Suppressor macrophage treated with lipopolysaccharide for 1 hour (primary cell): ENCODE measurements at places on chromosomes 4 and X.

- no peak for DNase-seq
These were observed 7.6 kb upstream of the BST1 start for GRCh38 chr4:15695240-15695699.

DNA sequence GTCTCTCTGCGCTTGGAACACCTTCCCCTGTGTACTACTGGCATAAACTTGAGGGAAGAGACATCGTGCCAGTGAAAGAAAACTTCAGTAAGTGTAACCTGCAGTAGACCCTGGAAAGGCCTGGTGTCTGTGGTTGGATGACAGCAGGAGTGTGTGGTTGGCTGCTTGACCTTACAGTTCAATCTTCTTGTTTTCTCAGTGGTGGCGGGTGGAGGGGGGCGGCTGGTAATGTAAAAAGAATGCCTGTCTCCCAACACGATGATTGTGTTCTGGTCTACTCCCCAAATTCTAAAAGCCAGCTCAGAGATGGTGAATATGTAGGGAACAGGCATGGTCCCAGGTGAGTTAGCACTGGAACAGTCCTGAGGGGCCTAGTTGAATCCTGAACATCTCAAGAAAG is 18.6 kb downstream of the PSMD10 start:
- no peak for DNase-seq

- no peak for DNase-seq
These were observed 221.5 kb downstream of the PCDH18 start for GRCh38 chr4:137310593-137311490.

GRCh38 chr4:169219440-169219839 is 51.3 kb downstream of the SH3RF1 start:
- DNase-seq, result no peak

GRCh38 chr4:17654701-17655100 is 40.3 kb downstream of the MED28 start:
- DNase-seq, result no peak

DNA sequence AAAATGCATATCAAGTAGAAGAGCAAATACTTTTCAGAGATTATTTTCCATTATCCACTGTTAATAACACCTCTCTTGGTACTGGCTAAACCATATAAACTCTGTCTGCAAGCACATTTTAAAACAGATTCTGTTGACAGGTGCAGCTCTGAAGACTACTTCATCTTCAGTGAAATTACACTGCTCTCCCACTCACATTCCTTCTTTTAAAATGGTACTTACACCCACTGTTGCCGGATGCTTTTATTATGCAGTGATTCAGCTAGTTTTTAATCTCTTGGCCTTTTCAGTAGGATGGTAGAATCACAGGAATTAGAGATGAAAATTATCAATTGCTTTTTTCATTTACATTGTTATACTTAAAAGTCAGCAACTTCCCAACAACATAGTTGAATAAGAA is 381.6 kb downstream of the GASK1B start:
- no peak for DNase-seq

DNA sequence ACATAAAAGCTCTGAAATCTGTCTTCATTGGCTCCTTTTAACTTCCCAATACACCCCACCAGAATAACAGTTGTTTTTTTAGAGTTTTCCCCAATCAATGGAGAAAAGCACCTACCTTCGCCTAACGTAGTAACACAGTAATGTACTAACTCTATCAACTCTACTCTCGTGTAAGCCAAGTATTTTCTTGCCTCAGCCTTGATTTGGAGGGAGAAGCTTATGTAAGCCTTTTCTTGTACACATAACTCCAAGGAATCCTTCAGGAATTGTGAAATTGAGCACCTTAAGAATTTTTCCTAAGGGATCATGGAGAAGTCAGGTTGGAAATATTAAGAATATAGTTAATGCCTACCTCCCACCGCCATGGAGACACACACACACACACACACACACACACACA is 181.2 kb downstream of the RAPGEF2 start:
- DNase-seq, result no peak

- peak; percentile 61 for DNase-seq
These were observed 228.0 kb downstream of the PALLD start for GRCh38 chr4:168724686-168725411.

GRCh38 chr4:75514949-75515612 is 808 bp downstream of the THAP6 start:
- peak; percentile 36 for DNase-seq

- no peak for DNase-seq
These were observed 226.7 kb upstream of the CENPE start for GRCh38 chr4:103424853-103425252.

DNA sequence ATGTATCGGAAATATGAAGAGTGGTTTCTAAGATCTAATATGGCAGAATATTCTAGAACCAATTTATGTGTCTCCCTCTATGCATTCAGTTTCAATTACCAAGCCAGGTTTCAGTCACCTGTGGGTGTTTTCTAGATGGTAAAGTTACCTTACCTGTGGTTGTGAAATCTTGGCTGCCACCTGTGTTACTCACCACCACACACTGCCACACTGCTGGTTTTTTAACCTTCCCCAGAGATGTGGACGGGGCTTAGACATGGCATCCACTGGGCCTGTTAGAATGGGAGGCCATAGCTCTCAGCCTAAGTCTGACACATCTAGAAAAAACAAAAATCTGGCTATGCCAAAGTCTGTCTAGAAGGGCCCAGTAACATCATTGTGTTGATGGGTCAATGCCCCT is 896.5 kb upstream of the PABPC4L start:
- DNase-seq, result no peak

GRCh38 chr4:75790024-75790423 is 65.6 kb downstream of the USO1 start:
- DNase-seq, result no peak

GRCh38 chr4:94171616-94172015 is 36.0 kb upstream of the SMARCAD1 start:
- peak; percentile 2 for DNase-seq

- no peak for DNase-seq
These were observed 3.2 kb downstream of the PRDM5 start for GRCh38 chr4:120919358-120919757.

- DNase-seq, result no peak
These were observed 106.3 kb downstream of the LINC00632 start for GRCh38 chrX:140815868-140816267.

DNA sequence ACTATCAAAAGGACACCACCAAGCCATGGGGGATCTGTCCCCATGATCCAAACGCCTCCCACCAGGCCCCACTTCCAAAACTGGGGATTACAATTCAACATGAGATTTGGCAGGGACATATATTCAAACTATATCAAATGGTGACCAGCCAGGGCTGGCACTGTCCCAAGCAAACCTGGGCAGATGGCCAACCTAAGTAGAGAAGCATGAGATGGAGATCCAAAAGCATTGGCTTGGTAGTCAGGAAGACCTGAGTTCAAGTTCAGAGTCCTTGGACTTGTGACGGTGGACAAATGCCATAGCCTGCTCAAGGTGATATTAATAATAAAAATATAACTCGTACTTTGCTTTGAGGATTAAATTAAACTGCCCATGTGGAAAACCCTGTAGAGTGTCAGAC is 79.2 kb upstream of the HS3ST1 start:
- DNase-seq, result no peak

DNA sequence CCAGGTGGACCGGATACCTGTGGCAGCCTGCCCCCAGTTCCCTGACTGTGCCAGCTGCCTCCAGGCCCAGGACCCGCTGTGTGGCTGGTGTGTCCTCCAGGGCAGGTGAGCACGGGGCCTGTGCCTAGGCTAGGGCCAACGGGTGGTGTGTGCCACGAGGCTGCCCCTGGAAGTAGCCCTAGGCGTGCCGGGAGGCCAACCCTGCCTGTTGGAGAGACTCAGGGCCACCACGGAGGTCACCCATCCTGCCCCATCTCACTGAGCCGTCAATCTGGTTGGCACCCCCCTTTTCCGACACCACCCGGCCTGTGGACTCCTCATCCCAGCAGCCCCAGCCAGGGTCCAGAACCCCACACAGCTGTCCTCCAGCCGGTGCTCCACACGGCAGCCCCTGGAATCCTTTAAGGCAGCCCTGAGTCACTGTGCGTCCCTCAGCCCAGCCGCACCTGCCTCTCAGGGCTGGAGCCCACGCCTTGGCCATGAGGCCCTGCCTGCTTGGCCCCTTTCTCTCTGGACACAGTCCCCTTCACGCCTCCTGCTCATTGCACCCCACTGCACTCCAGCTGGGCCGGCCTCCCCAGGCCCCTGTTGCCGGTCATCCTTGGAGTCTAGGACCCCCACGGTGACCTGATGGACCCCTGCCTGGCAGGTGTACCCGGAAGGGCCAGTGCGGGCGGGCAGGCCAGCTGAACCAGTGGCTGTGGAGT is 5.3 kb downstream of the PLXNB3 start:
- no peak for DNase-seq

GRCh38 chr4:180636696-180637404 is 1606.4 kb upstream of the TENM3 start:
- DNase-seq, result no peak

- DNase-seq, result no peak
These were observed 34.9 kb downstream of the GYG2 start for GRCh38 chrX:2863646-2864045.

- DNase-seq, result no peak
These were observed 249.2 kb upstream of the GPRIN3 start for GRCh38 chr4:89556601-89557305.

- DNase-seq, result peak; percentile 13
These were observed 334.8 kb upstream of the KLF3 start for GRCh38 chr4:38328989-38329729.
